LHCN-M2 (cell line): ENCODE measurements at places on chromosomes 4 and X.
A peak's percentile ranks its signal among the peaks of the same experiment; 100 is the strongest.

DNA sequence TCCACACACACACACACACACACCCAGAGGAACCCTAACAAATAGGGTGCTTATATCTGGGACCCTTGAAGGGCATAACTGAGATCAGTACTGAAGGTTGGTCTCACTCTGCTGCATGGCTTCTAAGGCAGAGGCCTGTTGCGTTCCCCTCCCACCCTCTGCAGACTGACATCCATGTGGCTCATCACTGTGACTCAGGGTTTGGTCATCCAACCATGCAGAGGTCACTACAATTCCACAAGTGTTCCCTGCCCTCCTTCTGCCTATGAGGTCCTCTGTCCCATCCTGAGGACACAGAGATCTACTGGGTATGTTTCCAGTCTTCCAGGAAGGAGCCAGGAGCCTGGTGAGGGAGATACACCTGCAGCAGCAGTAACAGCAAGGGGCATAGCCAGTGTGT lies 55.8 kb downstream of the XAGE2 start:
- DNase-seq, result peak; percentile 79

DNA sequence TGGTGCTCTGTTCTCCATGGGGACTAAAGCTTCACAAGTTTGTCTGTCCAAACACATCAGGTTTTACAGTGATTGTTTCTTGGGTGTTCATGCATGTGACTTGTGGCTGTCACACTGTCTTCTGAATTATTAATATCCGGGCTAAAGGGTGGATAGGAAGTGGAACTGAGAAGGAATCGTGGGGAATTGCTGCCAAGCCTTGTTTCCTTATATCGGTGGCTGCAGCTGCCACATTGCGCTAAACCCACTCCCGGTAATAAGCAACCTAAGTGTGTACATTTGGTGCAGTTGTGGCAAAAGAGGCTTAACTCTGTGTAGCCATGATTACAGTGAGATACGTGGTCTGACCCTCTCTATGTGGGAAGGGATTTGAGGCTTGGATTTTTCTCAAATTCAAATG lies 30.7 kb downstream of the SEPTIN11 start:
- DNase-seq, result no peak

- DNase-seq, result no peak
Measured at GRCh38 chr4:120842031-120842430, 80.5 kb downstream of the PRDM5 start.

GRCh38 chr4:143140696-143141095 lies 44.0 kb upstream of the USP38 start:
- no peak for DNase-seq

DNA sequence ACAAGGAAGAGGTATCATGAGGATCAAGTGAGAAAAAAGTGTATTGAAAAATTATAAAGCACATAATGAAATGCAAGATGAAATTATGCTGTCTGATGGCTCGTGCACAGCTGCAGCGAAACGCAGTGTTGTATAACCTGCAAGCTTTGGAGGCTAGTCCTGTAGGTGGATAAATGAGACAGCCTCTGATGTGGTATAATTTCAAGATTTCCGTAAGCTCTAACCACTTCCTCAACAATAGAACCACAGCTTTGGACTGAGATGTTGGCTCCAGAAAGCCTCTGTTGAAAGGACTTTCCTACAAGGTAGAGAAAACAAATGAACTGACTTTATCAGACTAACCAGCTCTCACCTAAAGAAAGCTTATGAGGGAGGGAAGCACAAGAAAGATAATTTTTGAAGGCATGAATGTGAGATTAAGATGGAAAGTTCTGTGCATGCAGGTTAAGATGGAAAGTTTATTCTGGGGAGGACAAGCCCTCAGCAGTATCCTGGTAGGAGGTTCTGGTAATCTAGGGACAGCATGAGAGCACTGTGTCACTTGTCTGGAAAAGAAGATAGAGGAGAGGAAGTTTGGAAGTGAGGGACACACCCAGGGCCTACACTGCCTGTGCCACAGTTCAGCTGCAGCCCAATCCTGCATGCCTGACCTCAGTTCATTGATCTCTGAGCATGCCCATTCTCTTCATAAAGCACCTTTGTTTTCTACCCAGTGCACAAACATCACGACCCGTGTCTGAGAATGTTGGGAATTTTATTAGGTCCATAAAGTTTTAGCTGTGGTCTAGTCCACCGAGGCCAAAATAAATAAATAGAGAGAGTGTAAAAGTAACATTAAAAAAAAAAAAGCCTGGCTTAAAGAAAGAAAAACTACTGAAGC lies 161.5 kb upstream of the SFRP2 start:
- no peak for DNase-seq

GRCh38 chr4:52144372-52144771 lies 93.3 kb downstream of the SPATA18 start:
- DNase-seq, result no peak

DNA sequence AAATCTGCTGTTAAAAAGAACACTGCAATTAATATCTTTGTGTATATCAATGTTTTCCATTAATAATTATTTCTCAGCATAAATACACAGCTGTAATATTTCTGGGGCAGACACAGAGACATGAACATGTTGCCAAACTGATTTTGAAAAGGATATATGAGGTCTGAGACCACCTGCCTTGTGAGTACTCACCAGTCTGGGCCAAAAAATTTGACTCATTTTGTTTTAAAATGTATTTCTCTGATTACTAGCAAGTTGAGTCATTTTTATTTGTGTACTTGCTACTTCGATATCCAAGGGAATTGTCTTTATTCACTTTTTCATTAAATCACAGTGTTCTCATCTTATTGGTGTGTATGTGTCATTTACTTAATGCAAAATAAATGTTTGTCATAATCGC lies 8.5 kb upstream of the RAI2 start:
- DNase-seq, result no peak

DNA sequence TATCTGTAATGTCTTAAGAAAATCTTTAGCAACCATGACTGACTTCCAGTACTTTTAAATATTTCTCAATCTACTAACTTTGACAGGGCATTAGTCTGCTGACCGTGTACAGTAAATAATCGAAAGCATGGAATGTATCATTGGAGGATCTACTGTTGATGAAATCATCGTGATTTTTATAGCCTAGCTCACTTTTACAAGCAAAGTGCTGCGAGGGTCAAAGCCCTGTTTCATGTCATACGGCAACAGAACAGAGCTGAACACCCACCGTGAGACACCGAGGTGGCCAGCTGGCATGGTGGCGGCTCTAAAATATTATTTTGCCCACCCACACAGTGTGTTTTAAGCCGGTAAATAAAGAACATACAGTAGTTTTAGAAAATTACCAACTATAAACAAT lies 679.3 kb downstream of the FAT4 start:
- no peak for DNase-seq

- DNase-seq, result no peak
Measured at GRCh38 chrX:54530357-54530900, 410 bp downstream of the GNL3L start.

GRCh38 chrX:23389196-23389792 lies 54.6 kb downstream of the PTCHD1 start:
- DNase-seq, result no peak

- no peak for DNase-seq
Measured at GRCh38 chrX:13258052-13258444, 61.8 kb downstream of the ATXN3L start.
